D341Med (cell line): ENCODE measurements at places on chromosomes 1 and 21.

- no peak for DNase-seq
These were observed 87.0 kb upstream of the ADAR start for GRCh38 chr1:154694995-154695394.

GRCh38 chr1:31297277-31298247 is 730 bp downstream of the ZCCHC17 start:
- DNase-seq, result peak; percentile 24

DNA sequence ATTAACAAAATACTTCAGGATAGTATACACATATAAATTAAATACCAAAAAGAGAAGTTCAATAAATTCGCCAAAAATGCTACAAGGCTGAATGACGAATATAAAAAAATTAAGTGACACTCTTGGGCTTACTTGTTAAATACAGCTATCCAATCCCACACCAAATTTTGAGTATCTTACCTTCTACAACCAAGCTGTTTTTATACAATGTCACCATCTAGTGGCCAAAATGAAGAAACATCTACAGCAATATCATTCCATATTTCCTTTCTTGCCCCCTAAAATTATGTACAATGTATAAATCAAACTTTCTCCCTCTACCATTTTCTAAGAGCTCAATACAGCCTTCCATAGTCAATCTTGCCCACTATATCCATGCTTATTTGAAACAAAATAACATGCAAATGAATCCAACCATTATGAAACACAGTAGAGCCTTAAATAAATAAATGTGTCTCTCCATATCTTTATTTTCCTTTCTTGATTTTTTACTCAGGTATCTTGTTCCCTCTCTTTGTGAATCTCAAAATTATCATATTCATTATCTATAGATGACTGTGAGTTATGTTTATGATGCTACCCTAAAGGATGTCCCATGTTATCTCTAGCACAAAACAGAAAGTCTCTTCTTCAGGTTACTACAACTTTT is 86.3 kb downstream of the ACBD6 start:
- DNase-seq, result peak; percentile 50

DNA sequence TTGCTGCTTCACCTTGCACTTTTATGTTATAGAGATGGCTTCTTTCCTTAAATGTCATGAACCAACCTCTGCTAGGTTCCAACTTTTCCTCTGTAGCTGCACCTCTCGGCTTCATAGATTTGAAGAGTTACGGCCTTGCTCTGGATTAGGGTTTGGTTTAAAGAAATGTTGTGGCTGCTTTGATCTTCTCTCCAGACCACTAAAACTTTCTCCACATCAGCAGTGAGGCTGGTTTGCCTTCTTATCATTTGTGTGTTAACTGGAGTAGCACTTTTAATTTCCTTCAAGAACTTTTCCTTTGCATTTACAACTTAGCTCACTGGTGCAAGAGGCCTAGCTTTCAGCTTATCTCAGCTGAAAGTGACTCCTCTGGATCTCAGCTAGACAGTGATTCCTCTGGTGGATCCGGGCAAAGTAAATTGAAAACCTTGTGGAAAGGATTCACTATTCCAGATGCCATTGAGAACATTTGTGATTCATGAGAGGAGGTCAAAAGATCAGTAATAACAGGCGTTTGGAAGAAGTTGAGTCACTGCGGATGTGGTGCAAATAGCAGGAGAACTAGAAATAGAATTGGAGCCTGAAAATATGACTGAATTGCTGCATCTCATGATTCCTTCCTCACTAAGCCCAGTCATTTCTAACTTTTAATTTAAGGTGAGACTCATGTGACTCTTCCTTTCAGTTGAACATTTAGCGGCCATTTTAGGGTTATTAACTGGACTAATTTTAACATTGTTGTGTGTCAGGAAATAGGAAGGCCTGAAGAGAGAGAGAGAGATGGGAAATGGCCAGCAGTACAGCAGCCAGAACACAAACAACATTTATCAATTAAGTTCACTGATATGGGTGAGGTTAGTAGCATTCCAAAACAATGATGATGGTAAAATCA is 16.2 kb upstream of the RGS1 start:
- no peak for DNase-seq

GRCh38 chr1:29284286-29284960 is 48.1 kb downstream of the PTPRU start:
- DNase-seq, result no peak
